ENCODE measurements at places on chromosomes 5 and 9. TPM values are rescaled to one million over a fixed set of nuclear protein-coding genes. Genes with fewer than 3 reads are reported as not detected.

Gene RNF20
- total RNA-seq = 33.7 TPM

Gene SLC45A2
- 0.16 TPM for total RNA-seq

Gene LCN15
- not detected for total RNA-seq

Gene TPD52L3
- total RNA-seq = not detected

Gene UBE2QL1
- total RNA-seq = 46.3 TPM
